Fibroblast of skin of back (primary cell): ENCODE measurements at places on chromosomes 11 and 22.

DNA sequence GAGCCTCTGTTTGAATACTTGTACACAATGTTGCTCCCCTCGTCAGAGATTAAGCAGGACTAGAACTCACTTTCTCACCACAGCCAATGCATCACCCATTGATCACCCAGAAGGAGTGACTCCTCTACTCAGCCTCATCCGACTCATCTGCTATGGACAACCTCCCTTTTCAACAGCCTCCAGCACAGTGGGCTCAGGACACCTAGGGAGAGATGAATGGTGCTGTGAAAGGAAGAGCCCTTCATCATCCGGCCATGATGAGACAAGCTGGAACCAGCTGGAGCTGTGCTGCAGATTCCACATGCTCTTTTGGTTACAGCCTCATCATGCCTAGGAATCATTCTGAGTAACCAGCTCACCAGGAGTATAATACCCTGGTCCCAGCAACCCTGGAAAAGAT is 15.5 kb downstream of the C11orf91 start:
- peak; percentile 18 for DNase-seq

- no peak for DNase-seq
Measured at GRCh38 chr22:47445212-47445611, 682.8 kb downstream of the TBC1D22A start.

GRCh38 chr22:43634316-43634715 is 177.8 kb downstream of the EFCAB6 start:
- no peak for DNase-seq

DNA sequence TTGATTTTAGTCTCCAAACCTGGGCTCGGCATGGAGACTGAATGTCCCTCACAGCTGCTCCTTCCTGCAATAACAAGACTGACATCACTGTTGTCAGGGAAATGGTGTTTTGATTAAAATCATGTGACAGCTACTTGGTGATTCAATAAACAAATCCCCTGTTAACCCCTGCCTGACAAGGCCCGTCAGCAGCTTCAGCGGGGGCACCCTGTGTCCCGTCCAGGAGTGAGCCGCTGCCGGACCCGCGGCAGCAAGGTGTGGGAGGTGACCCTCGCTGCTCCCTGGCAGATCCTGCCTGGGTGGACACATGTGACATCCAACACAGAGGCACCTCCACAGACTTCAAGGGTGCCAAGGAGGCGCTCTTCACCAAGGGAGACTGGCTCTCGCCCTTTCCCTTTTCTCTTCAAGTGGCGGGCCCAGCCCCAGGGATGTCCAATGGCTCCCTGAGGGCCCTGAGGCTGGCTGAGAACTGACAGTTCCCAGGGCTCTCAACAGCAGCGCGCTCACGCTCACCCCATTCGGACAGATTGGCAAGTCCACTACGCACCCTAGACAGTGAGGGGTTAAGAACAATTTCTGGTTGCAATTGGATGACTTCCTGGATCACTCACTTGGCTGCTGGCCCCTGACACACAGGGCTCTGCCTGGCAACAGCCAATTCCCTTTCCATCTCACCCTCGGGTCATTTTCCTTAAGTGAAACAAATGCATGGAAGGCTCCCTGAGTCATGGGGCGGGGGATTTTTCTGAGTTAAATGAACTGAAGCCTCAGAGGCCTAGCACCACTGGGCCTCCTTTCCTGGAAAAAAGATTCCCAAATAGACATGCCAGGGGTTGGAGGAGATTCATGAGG is 30.7 kb downstream of the PPP2R1B start:
- DNase-seq, result peak; percentile 99

DNA sequence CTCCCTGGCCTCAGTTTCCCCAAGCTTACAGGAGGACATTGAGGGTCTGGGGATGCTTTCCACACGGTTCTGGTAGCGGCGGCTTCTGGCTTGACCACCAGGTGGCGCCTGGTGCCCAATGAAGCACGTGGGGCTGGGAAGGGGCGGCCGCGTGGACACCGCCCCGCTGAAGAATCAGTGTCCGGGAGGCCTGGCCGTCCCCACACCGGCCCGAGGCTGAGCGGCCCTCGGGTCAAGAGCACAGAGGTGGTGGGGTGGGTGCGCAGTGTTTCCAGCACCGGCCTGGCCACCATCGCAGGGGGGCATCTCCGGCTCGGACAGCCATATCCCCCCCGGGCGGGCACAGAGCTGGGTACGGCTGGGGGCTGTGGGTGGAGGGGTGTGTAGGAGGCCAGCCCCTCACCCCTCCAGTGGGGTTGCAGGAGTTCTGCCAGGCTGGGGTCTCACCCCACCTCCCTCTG is 27.8 kb upstream of the PPARA start:
- peak; percentile 63 for DNase-seq

DNA sequence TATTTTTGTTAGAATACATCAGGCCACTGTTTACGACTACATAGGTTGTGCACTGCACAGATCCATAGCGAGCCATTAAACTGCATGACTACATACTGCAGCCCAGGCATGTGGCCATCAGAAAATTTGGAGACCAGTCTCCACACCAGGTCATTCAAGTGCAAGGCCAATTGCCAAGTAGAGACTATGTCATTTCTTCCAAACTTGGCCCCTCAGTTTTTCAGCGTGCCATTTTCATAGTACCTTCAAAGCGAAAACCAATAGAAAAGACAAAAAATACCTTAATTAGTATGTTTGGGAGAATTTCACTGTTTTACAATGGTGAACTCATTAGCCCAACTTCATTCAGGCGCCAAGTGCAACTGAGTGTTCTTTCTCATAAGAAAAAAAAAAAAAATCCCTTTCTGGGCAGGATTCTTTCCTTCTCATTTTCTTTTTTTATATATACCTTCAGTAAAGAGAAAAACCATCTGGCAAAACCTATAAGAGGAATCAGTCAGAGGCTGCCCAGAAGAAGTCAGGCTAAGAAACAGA is 30.4 kb downstream of the PAMR1 start:
- no peak for DNase-seq

- no peak for DNase-seq
Measured at GRCh38 chr22:20781272-20781990, 7.5 kb downstream of the SERPIND1 start.

GRCh38 chr11:111538407-111539114 is 2.0 kb upstream of the LAYN start:
- no peak for DNase-seq

- DNase-seq, result no peak
Measured at GRCh38 chr11:3969613-3970012, 114.1 kb downstream of the STIM1 start.

- peak; percentile 67 for DNase-seq
Measured at GRCh38 chr11:116310226-116310625, 462.6 kb downstream of the BUD13 start.

GRCh38 chr11:62538470-62539237 is 8.0 kb downstream of the AHNAK start:
- no peak for DNase-seq

- DNase-seq, result no peak
Measured at GRCh38 chr11:65640483-65641296, 2.8 kb downstream of the SIPA1 start.

- no peak for DNase-seq
Measured at GRCh38 chr11:61785837-61786402, 6.5 kb downstream of the TMEM258 start.
